Heart right ventricle (tissue), 16 donors: ENCODE measurements at places on chromosomes 16 and 17. TPM values are rescaled to one million over a fixed set of nuclear protein-coding genes. Genes with fewer than 3 reads are reported as not detected.

NPIPA2 gene
- polyA plus RNA-seq, result 0.20 TPM

MLKL gene
- polyA plus RNA-seq, result 6.4 TPM

MTHFSD gene
- polyA plus RNA-seq, result 5.1 TPM

PYDC1 gene
- polyA plus RNA-seq, result not detected

RPH3AL gene
- 6.4 TPM for polyA plus RNA-seq

CFAP97D1 gene
- polyA plus RNA-seq, result not detected

CRYM gene
- 37.1 TPM for polyA plus RNA-seq

GLIS2 gene
- polyA plus RNA-seq, result 6.9 TPM

RDM1 gene
- not detected for polyA plus RNA-seq

HBA2 gene
- 2.9 TPM for polyA plus RNA-seq

TMC5 gene
- under 0.01 TPM for polyA plus RNA-seq

LRRC75A gene
- polyA plus RNA-seq, result 0.77 TPM

RNF43 gene
- polyA plus RNA-seq, result 1.2 TPM

UBE2I gene
- 63.1 TPM for polyA plus RNA-seq

CAVIN1 gene
- polyA plus RNA-seq, result 131 TPM

MYO15B gene
- 30.8 TPM for polyA plus RNA-seq

ZFP3 gene
- polyA plus RNA-seq, result 3.1 TPM

RAD51D gene
- polyA plus RNA-seq, result 3.0 TPM

TAT gene
- polyA plus RNA-seq, result not detected

FUS gene
- 240 TPM for polyA plus RNA-seq

SNX20 gene
- 0.32 TPM for polyA plus RNA-seq

ACTG1 gene
- polyA plus RNA-seq, result 290 TPM

EIF3CL gene
- 96.8 TPM for polyA plus RNA-seq

HAGH gene
- polyA plus RNA-seq, result 146 TPM

KRT20 gene
- polyA plus RNA-seq, result not detected

OR1A1 gene
- not detected for polyA plus RNA-seq

CDH8 gene
- polyA plus RNA-seq, result not detected

KRT27 gene
- polyA plus RNA-seq, result not detected

KRT17 gene
- 0.07 TPM for polyA plus RNA-seq

PPP1R1B gene
- polyA plus RNA-seq, result 0.80 TPM

MYH2 gene
- polyA plus RNA-seq, result not detected

VAT1L gene
- polyA plus RNA-seq, result 0.19 TPM

PEX12 gene
- 3.6 TPM for polyA plus RNA-seq
